ENCODE measurements at places on chromosomes 2 and 18. TPM values are rescaled to one million over a fixed set of nuclear protein-coding genes. Genes with fewer than 3 reads are reported as not detected.

SPP2 gene
- total RNA-seq, result not detected

RTTN gene
- 8.9 TPM for total RNA-seq

NAT8 gene
- not detected for total RNA-seq

ABCA12 gene
- 0.12 TPM for total RNA-seq

TMBIM1 gene
- 115 TPM for total RNA-seq

HAUS1 gene
- total RNA-seq, result 83.5 TPM

FHOD3 gene
- total RNA-seq, result 7.8 TPM

CHST9 gene
- not detected for total RNA-seq

HJURP gene
- 4.3 TPM for total RNA-seq

MFSD6 gene
- total RNA-seq, result 12.4 TPM

RMND5A gene
- total RNA-seq, result 28.7 TPM

SDC1 gene
- 7.4 TPM for total RNA-seq

SCYGR4 gene
- total RNA-seq, result not detected

CDKL4 gene
- total RNA-seq, result not detected

RGPD4 gene
- total RNA-seq, result not detected

OR6B2 gene
- total RNA-seq, result not detected

COLEC11 gene
- total RNA-seq, result 0.29 TPM

NYAP2 gene
- not detected for total RNA-seq

SLC11A1 gene
- 0.05 TPM for total RNA-seq

DPYSL5 gene
- total RNA-seq, result not detected

MERTK gene
- 10.3 TPM for total RNA-seq

FKBP1B gene
- 14.9 TPM for total RNA-seq

CAPN14 gene
- 0.15 TPM for total RNA-seq

IL36A gene
- total RNA-seq, result not detected

NCKAP1 gene
- 146 TPM for total RNA-seq

PAX3 gene
- total RNA-seq, result not detected

MC5R gene
- total RNA-seq, result not detected

ACMSD gene
- total RNA-seq, result not detected

NT5DC4 gene
- total RNA-seq, result not detected

KLHL41 gene
- 0.87 TPM for total RNA-seq

GPBAR1 gene
- 0.35 TPM for total RNA-seq

GYPC gene
- total RNA-seq, result 308 TPM

SKA1 gene
- total RNA-seq, result 1.7 TPM

NRP2 gene
- 533 TPM for total RNA-seq

VIT gene
- not detected for total RNA-seq

CHRNA1 gene
- 1.9 TPM for total RNA-seq

AMER3 gene
- not detected for total RNA-seq

OTX1 gene
- total RNA-seq, result not detected

AOX1 gene
- 3.8 TPM for total RNA-seq

SLC38A11 gene
- 0.34 TPM for total RNA-seq

MAL gene
- total RNA-seq, result 3.1 TPM

C2orf74 gene
- 8.3 TPM for total RNA-seq

REG1B gene
- total RNA-seq, result not detected

AP1S3 gene
- total RNA-seq, result 6.7 TPM

CRYBA2 gene
- not detected for total RNA-seq

CRYGC gene
- not detected for total RNA-seq

CNTNAP5 gene
- total RNA-seq, result not detected

LINC00305 gene
- total RNA-seq, result 2.6 TPM

TBC1D8 gene
- 52.3 TPM for total RNA-seq

LONRF2 gene
- total RNA-seq, result 0.19 TPM

TM4SF20 gene
- total RNA-seq, result not detected

COLEC12 gene
- total RNA-seq, result 13.2 TPM

PJVK gene
- 0.15 TPM for total RNA-seq

GRHL1 gene
- 0.82 TPM for total RNA-seq

TSPYL6 gene
- 0.06 TPM for total RNA-seq

SNORC gene
- 0.39 TPM for total RNA-seq
